Activated T-helper 2 cell treated with anti-CD3 and anti-CD28 coated beads, Interferon-gamma antibody, Interleukin-2, Interleukin-4, amounts not matched to agents 10 μg/mL and 5 μg/mL and 100 μg/mL, durations not matched to agents 14 hours and 24 hours and 36 hours (primary cell): ENCODE measurements at places on chromosomes 2 and 18.

GRCh38 chr2:127313406-127313805 lies 19.5 kb upstream of the ERCC3 start:
- H3K27me3 ChIP-seq, result no peaks in the 10 kb centered on the region
- H3K27ac ChIP-seq, result no peak overlapping the region
- H3K36me3 ChIP-seq, result peaks cover 60% of the 10 kb centered on the region
- H3K4me3 ChIP-seq, result no peak overlapping the region
- H3K4me1 ChIP-seq, result no peaks in the 10 kb centered on the region

- H3K4me1 ChIP-seq, result no peaks in the 10 kb centered on the region
- no peak overlapping the region for H3K4me3 ChIP-seq
- no peak overlapping the region for H3K27ac ChIP-seq
- H3K36me3 ChIP-seq, result no peaks in the 10 kb centered on the region
- H3K27me3 ChIP-seq, result no peaks in the 10 kb centered on the region
Measured at GRCh38 chr2:239951825-239952224, 73.3 kb downstream of the NDUFA10 start.

- no peaks in the 10 kb centered on the region for H3K36me3 ChIP-seq
- peak; percentile 13 for DNase-seq
- H3K27me3 ChIP-seq, result peaks cover 2% of the 10 kb centered on the region
- peaks cover 15% of the 10 kb centered on the region for H3K4me1 ChIP-seq
Measured at GRCh38 chr2:31812051-31812798, 198.6 kb downstream of the MEMO1 start.

- H3K27ac ChIP-seq, result no peak overlapping the region
- H3K27me3 ChIP-seq, result peaks cover 16% of the 10 kb centered on the region
- no peaks in the 10 kb centered on the region for H3K36me3 ChIP-seq
- peaks cover 4% of the 10 kb centered on the region for H3K4me1 ChIP-seq
- no peak overlapping the region for H3K4me3 ChIP-seq
- DNase-seq, result peak; percentile 58
Measured at GRCh38 chr18:45722899-45723298, 1.1 kb upstream of the SLC14A1 start.
